ENCODE measurements at places on chromosomes 1 and 21.

- DNase-seq = no peak
Measured at GRCh38 chr1:35706846-35707600, 11.7 kb downstream of the C1orf216 start.

GRCh38 chr1:60034999-60035398 lies 38.6 kb downstream of the C1orf87 start:
- no peak for DNase-seq

DNA sequence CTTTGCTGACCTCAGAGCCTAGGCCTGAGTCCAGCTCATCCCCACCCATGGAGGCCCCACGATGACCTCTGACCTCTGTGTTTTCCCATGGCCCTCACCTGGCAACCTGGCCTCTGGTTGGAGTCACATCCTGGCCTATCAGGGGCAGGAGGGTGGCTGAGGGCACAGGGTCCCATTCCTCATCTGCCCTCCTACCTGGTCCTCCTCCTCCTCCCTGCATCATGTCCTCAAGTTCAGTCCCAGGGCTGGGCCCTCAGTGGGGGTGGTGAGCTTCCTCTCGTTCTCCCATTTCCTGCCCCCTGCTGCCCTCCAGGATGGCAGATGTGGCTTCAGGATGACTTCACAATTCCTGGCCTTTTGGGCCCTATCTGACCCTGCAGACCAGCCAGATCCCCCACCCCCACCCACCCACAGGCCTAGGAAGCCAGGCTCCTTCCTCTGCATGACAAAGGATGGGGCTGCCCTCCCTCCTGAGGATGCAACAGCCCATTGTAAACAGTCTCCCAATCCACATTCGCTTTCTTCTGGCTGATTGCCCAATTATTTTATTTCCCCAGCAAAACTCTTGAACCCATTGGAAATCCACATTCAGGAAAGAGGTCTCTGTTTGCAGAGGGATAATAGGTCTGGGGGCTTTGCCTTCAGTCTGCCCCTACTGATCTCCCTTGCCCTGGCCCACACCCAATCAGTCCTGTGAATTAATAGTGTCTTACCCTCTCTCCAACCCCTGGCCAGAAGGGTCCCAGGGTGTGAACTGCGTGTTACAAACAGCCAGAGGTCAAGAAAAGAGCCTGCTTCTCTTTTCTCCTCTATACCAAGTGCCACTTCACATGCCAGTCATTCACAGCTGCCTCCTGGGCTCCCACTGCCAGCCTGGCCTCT lies 10.3 kb upstream of the LEFTY1 start:
- no peak for DNase-seq

GRCh38 chr1:36938819-36939218 lies 95.5 kb downstream of the GRIK3 start:
- no peak for DNase-seq

DNA sequence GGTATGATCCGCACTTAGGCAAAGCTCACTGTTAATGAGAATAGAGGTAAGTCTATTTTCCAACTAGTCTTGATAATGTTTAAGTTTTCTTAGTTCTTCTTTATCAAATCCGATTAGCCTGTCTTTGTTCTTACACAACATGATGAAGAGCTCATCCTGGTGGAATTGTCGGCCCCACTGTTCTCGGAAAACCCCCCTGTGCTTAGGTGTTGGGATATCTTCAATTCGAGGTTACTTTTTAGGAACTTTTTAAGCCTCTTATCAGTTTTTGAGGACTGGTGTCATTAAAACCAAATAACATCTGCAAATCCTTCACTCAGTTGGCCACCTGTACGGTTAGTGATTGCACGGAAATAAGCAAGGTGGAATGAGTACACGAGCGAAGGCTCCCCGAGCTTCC lies 60.7 kb upstream of the KIF26B start:
- no peak for DNase-seq

GRCh38 chr1:227718932-227719331 lies 16.2 kb downstream of the JMJD4 start:
- DNase-seq = no peak
